ENCODE measurements at places on chromosomes 16 and 17.

DNA sequence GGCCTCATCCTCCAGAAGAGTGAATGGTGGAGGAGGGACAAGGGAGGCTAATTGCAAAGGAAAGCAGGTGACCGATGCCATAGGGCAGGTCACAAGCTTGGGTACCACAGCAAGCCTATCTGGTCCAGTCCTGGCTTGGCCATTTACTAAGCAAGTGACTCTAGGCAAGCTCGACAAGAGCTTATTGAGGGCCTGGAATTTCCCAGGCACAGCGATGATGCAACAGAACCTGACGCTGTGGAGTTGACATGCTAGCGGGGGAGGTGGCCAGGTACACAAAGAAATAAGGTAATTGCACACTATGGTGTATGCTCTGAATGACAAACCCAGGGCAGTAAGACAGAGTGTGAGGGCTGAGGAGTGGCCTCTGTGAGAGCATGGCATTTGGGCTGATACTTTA, 98.5 kb downstream of the PGS1 start:
- no peak for DNase-seq

DNA sequence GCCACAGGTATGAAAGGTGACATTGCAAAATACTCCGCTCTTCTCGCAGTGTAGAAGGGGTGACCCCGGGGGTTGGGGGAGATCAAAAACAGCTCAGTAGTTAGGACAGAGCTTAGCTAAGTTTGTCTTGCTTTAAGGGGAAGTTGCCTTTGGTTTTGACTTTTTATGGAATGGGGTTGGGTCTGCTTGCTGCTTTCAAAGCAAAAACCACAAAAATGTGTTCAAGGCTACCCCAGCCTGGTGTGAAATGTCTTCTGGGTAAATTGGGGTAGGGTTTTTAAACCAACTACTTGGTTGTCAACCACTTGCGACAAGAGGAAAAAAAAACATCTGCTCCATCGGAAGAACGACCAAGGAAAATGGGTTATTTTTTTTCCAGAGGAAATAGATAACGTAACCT, 6.2 kb downstream of the FUS start:
- no peak for DNase-seq

- no peak for DNase-seq
Measured at GRCh38 chr17:78973792-78974520, 5.8 kb downstream of the LGALS3BP start.

DNA sequence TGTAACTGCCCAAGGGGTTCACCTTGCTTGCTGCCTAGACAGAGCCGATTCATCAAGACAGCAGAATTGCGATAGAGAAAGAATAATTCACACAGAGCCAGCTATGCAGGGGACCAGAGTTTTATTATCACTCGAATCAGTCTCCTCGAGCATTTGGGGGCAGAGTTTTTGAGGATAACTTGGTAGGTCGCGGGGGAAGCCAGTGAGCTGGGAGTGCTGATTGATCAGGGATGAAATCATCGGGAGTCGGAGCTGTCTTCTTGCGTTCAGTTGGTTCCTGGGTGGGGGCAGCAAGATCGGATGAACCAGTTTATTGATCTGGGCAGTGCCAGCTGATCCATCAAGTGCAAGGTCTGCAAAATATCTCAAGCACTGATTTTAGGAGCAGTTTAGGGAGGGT, 9.1 kb downstream of the ITGAM start:
- no peak for DNase-seq

GRCh38 chr16:53207810-53208752, 153.3 kb downstream of the CHD9 start:
- no peak for DNase-seq

GRCh38 chr17:77867976-77868713, 90.4 kb upstream of the TNRC6C start:
- no peak for DNase-seq

DNA sequence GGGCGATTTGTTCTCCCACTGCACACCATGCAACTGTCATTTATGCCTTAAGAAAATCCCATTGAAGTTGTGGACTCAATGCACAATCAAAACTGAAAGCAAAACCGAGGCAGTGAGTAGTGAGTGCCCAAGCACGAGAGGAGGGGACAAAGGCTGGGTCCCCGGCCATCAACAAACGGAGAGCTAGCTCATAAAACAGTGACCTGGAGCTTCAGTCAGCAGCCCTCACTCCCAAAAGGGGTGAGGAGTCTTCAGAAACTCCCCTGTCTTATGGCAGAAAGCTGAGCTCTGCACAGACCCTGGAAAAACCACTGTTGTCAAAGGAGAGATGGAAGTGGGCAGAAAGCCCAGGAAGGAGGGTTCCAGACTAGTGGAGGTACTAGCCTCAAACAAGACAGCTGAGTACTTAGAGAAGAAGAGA, 96.9 kb downstream of the ADCY9 start:
- DNase-seq, result no peak

DNA sequence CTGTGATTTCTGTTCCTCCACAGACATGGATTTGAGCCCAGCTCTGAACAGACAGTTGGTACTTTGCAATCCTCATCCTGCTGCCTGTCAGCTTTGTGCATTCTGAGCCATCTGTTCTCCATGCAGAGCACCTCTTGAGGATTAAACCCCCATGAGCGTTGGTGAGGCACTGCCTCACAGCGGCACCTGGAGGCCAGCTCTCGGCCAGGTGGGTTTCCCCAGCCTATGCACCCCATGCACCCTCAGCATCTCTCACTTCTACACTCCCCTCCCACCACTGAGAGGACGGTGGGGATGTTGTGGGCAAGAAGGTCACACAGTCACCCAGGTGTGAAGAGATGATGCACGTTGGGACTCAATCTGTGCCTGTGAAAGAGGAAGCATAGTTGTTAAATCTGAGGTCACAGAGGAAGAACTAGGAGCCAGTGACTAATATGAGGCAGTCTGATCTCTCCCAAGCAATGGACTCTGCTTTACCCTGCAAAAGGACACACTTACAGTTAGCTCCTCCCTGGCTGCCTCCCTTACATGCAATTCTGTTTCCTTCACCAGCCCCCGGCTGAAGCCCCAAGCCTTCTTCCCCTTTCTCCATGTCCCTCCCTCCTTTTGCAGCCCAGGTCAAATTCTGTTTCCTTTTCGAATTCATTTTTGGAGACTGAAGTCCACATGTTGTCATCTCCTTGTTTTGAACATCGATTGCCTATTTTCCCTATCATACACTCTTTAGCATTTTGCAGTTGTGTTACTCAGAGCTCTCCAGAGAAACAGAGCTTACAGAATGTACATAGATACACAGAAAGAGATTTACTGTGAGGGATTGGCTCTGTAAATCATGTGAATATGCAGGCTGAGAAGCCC, 58.5 kb downstream of the HS3ST3B1 start:
- DNase-seq, result no peak

GRCh38 chr17:1829216-1829591, 498 bp downstream of the SMYD4 start:
- no peak for DNase-seq

GRCh38 chr17:81902023-81902652, at the start of gene NPB:
Gene NPB (plus strand): TSS chr17:81902238. CDS start chr17:81902278, 40 bp downstream.
- no peak for DNase-seq

DNA sequence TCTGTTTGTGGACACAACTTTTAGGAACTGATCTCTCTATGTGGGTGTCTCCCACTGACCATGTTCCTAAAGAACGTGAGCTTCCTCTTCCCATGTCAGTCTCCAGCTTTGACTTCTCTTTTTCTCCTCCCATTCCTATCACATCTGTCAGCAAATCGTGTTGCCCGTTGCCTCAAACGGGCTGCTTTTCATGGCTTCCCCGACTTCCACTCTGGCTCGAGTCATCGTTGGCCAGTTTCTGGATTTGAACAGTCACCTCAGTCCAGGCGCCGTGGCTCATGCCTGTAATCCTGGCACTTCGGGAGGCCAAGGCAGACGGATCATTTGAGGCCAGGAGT, 5.4 kb downstream of the ABCC1 start:
- no peak for DNase-seq

DNA sequence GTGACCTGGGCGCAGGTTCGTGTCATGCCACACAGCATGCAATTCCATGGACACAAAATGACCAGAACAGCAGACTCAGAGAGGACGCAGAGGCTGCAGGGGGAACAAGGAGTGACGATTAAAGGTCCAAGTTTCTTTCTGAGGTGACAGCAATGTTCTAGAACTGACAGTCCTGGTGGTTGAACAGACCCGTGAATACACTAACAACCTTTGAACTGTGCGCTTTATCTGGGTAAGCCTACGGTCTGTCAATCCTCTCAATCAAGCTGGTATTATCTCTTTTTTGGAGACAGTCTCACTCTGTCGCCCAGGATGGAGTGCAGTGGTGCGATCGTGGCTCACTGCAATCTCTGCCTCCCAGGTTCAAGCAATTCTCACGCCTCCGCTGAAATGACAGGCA, 134.1 kb downstream of the ZNF778 start:
- no peak for DNase-seq

GRCh38 chr17:27381007-27381501, 75.2 kb upstream of the KSR1 start:
- DNase-seq, result peak; percentile 62

DNA sequence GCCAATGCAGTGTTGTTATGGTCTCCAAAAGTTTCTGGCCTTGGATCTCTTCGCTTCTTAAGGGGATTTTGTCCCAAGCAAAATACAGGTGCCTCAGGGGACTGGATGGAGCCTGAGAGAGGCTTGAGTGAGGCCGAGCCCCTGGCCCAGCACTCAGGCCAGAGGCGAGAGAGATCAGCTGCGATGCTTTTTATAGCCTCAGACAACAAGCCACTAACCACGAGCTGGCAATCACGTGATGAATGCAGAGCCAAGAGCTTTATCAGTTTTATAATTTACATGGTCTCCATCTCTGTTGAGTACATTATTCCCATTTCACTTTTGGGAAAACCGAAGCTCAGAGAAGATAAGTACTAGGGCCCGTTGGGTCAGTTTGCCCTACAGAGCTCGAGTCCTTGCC, 360.0 kb upstream of the CDH5 start:
- DNase-seq, result no peak

DNA sequence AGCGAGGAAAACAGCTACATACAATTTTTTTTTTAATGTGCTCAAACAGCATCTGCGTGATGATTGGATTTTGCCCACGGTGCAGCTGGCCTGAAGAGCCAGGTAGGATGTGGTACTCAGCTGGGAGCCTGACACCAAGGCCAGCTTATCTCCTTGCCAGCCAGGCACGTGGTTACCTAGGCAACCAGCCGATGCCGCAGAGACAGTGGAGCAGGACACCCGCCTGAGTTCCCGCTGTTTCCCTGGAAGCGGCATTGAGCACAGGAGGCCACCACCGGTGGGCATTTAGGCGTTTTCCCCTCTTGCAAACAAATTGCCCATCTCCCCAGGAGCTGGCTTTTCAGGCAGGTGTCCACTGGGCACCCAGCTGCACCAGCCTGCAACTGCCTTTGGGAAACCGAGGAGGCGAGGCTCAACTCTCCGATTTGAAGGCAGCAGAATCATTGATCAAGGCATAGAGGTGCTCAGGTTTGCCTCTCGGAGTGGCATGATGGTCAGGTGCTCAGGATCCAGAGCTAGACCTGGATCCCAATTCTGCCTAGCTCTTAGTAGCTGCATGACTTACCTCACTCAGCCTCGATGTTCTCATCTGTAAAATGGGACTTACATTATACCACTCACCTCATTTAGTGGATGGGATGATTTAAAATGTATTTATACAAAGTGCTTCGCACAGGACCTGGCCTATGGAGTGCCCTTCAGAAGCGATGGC, 137.5 kb upstream of the PLCG2 start:
- DNase-seq, result no peak

GRCh38 chr16:87053016-87053982, 263.9 kb downstream of the C16orf95 start:
- no peak for DNase-seq

DNA sequence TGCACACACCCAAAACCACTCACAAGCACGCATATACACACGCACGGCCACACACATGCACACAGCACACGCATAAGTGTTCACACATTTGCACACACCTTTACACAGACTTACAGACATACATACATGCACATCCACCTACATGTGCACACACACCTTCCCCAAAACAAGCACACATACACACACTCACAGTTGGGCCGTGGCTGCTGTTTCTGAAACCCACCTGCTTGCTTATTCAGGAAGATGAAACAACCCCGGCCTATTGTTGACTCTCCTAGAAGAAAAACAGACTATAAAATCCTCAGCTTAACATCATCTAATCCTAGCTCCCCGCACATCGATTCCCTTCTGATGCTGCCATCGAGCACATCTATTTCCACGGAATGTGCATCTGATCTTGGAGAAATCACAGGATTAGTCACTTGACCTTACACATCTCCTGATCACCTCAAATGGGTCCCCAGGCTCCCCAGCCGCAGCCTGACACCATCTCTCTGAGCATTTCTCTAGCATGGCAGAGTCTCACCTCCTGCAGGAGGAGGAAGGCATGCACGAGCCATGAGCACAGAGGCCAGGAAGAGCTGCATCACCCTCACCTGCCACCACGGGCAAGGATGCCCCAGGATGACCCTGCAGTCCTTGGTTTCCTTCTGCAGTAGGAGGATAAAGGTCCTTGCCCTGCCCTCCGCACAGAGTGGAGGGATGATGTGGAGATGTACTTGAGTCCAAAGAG, 105.8 kb upstream of the CDH5 start:
- DNase-seq, result no peak

- no peak for DNase-seq
Measured at GRCh38 chr17:80800481-80801391, 190.9 kb upstream of the CHMP6 start.
